ENCODE measurements at places on chromosomes 13 and 19.
A peak's percentile ranks its signal among the peaks of the same experiment; 100 is the strongest.

GRCh38 chr19:10701955-10702525 is 801 bp downstream of the QTRT1 start:
- DNase-seq: peak; percentile 49

GRCh38 chr13:52156724-52157261 is 2.6 kb downstream of the NEK3 start:
- no peak for DNase-seq

DNA sequence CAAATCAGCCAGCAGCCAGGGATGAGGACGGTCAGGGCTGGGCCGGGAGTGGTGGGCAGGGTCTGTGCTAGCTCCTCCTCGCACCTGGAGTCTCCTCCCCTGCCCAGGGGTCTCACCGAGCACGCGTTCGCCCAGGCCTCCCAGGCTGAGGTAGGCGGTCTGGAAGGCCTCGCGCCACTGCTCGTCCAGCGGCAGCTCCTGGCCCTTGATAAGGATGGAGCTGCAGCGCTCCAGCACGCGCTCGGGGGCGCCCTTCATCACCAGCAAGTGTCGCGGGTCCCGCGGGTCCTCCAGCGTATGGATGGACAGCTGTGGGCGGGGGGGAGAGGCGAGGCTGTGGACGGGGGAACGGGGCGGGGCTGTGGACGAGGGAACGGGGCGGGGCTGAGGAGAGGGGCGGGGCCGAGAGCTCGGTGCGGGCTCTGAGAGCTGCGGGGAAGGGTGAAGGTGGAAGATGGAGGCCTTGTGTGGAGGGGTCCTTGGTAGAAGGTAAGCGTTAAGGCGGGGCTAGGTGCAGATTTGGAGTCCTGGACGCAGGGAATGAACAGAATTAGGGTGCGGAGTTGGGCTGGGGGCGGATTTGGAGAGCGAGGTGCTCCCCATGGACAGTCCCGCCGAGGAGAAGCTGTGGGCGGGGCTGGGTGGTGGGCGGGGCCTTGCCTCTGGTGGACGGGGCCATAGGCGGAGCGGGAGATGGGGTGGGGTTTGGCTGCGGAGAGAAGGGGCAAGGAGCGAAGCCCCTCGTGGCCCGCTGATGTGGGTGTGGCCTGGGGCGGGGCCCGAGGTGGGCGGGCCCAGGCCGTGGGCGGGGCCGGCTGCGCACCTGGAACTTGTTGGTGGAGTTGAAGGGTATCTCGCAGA is 5.7 kb downstream of the ATP4A start:
- DNase-seq: no peak

- DNase-seq: no peak
Observed at GRCh38 chr19:1363599-1363998, 20.1 kb upstream of the NDUFS7 start.

DNA sequence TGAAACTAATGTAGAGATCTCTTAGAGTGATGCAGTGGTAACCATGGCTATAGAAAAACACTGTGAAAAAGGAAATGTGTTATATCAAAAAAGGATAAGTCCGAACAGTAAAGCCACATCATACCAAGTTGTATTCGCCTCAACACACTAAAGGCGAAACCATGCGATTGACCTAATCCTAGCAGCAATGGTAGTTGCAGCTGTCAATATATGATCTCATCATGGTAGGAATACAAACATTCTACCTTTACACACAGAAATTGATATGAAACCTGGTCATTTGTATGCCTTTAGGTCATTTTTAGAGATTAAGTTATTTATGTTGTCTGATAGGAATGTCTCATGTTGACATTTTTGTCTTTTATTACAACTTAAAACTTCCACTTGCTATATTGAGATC is 271.9 kb downstream of the SLITRK6 start:
- DNase-seq: no peak

- no peak for DNase-seq
Observed at GRCh38 chr13:112510987-112511685, 76.8 kb downstream of the TUBGCP3 start.

DNA sequence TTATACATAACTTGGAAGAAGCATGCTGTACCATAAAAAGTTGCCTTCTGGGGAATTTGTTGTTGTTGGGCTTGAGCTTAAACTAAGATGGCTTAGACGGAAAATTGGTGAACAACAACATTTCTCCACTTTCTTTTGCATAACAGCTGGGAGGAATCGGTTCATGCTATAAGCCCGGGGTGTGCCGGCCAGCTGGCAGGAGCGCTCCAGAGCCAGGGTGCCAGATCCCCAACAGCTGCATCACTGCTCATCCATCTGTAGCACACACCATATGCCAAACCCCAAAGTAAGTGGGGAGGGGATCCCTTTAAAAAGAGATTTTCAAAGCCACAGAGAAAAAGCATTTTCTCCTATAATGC is 419.5 kb upstream of the ARGLU1 start:
- DNase-seq: no peak

DNA sequence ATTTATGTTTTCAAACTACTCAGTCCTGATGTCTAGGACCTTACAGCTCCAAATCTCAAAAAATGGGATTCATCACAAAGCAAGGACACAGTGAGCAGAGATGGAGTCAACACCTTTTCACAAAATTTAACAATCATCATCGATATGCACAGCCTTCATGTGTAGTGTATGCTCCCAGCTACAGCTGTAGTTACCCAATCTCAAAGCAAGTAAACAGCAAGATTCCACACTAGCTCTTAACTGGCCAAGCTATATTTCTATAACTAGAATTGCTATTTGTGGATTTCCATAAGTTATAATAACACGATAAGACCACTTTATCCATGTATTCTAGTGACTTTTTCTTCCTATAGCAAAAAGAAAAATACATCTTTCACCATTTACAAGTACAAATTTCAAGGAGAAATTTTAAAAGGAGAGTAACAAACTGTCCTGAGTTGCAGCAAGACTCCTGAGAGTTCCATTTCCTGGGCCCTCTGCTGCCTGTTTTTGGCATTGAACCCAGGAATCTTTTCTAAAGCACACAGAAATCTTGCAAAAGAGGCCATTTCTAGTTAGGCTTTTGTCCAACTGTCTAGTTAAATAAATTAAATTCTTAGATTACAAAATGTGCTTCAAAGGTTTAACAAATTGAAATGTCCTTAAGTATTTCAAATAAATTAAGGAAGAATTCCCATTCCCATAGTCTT is 460.6 kb downstream of the FGF14 start:
- no peak for DNase-seq

DNA sequence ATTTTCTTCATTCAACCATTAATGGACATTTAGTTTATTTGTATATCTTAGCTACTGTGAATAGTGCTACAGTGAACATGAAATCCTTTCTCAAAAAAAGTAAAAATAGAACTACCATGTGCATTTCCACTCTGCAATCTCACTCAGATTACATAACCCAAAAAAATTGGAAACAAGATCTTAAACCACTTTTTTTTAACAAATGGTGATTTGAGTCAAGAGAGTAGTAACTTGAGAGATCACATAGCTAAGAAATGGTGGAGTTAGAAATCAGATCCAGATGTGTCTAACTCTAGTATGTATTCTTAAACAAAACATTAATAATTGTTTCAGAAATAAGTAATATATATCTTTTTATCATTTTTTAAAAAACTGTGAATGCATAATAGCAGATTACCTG is 318.3 kb upstream of the SGCG start:
- no peak for DNase-seq

GRCh38 chr19:11264452-11265176 is 2.3 kb upstream of the DOCK6 start:
- DNase-seq: peak; percentile 62

DNA sequence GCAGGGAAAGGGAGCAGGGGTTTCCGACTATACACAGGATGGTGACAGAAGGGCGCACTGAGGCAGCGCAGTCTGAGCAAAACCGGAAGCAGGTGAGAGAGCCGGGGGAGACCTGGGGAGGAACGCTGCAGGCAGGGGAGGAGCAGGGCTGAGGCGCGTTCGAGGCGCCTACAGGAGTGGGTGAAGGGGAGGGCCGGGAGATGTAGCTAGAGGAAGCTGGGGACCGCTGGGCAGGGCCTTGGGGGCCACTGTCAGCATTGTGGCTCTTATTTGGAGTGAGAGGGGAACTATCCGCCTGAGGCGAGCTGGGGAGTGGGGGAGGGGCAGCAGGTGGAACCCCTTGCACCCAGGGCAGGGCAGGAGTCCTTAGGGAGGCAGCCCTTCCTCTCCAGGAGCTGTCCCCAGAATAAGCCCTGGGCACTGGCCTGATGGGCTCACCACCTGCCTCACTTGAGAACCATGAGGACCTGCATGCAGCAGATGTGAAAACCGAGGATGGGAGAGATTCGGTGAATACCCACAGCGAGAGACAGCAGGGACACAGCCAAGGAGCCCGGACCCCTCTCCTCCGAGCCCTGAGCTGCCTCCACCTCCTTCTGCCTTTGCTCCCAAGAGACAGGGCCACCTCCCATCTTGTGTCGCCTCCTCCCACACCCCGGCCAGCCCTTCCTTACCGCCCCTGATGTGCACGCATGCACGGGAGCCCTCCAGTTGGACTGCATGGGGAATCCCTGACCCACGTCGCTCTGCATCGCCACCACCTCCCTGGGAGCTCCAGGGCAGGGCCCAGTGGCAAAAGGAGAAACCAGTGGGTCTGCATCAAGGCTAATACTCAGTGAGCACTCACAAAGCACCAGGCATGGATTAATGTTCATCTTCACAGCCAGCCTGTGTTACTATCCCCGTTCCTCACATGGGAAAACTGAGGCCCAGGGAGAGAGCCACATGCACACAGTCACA is 10.3 kb downstream of the AKT2 start:
- no peak for DNase-seq

DNA sequence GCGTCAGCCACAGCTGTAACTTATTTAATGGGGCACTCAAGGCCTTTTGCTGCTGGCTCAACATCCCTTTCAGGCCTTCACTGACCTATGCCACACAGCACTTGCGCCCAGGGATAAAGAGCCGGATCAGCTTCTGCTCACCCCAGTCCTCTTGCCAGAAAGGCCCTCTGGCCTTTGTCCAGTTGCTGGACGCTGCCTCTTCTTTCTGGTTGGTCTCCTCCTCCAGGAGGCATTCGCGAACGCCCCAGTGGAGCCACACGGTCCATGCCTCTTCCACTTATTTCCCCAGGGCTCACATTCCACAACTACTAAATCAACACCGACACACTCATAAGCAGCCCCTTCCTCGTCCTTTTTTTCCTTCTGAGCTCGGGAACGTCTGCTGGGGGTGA is 3.7 kb upstream of the ZNF329 start:
- no peak for DNase-seq

- peak; percentile 69 for DNase-seq
Observed at GRCh38 chr13:109145631-109146030, 516.2 kb downstream of the MYO16 start.

DNA sequence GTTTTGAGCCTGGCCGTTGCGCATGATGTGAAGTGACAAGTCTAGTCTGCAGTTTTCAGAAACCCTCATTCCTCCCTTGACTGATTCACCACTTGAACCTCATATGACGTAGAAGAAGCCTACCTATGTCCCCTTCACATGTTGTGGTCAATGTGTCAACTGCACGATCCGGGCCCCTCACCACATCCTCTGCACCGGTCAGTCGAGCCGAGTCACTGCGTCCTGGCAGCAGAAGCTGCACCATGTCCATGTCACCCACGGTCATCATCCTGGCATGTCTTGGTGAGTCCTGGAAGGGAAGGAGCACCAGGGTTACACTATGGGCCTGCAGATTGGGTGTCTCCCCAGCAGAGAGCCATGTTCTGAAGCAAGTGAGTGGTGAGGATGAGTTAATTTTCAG is at the start of gene KIR2DL4:
TSS of gene KIR2DL4 (plus strand) at position 201 of the 400 bp plus-strand sequence. CDS start at position 243, 42 bp downstream.
- no peak for DNase-seq

- no peak for DNase-seq
Observed at GRCh38 chr13:43289470-43290255, 266.3 kb downstream of the DNAJC15 start.

DNA sequence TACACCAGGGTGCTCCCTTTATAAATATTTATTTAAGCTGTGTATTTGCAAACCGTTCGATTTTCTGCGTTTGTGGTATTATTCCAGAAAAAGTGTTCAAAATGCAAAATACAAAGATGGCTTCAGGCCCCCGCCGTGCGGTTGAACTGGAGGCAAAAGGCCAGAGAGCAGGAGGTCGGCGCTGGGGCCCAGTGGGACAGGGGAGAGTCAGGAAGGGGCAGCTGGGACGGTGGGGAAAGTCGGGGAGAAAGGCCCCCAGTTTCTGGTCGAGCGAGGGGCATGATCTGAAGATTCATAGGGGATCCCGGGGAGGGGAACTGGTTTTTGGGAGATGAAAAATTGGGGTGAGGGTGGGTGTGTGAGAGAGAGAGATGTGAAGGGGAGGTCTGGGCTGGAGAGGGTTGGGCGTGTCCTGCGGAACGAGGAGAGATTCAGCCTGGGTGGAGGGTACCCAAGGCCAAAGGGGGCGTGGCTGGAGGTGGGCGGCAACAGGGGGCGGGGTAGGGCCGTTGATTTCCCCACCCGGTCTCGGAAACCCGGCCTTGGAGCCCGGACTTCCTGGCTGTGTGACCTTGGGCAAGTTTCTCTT is 678 bp downstream of the ISOC2 start:
- peak; percentile 57 for DNase-seq

- DNase-seq: peak; percentile 60
Observed at GRCh38 chr13:109412283-109412901, 374.0 kb downstream of the IRS2 start.

GRCh38 chr19:57103573-57104277 is 16.1 kb upstream of the USP29 start:
- peak; percentile 32 for DNase-seq

All from SW480 (cell line).